Stromal cell of bone marrow (primary cell): ENCODE measurements at places on chromosomes 4 and X.

GRCh38 chr4:111040904-111041303 lies 418.0 kb upstream of the PITX2 start:
- DNase-seq = no peak

GRCh38 chrX:45540181-45540580 lies 339.5 kb upstream of the DIPK2B start:
- DNase-seq = no peak

- DNase-seq = no peak
Measured at GRCh38 chr4:141309874-141310273, 89.2 kb downstream of the ZNF330 start.

- DNase-seq = no peak
Measured at GRCh38 chrX:33285550-33285949, 74.2 kb upstream of the DMD start.

- DNase-seq = no peak
Measured at GRCh38 chr4:23237771-23238170, 545.0 kb downstream of the GBA3 start.

GRCh38 chr4:156578005-156578404 lies 393.6 kb downstream of the PDGFC start:
- no peak for DNase-seq

GRCh38 chrX:134670134-134670924 lies 12.1 kb upstream of the PLAC1 start:
- DNase-seq = no peak

- no peak for DNase-seq
Measured at GRCh38 chr4:53205970-53206369, 159.9 kb downstream of the SCFD2 start.

DNA sequence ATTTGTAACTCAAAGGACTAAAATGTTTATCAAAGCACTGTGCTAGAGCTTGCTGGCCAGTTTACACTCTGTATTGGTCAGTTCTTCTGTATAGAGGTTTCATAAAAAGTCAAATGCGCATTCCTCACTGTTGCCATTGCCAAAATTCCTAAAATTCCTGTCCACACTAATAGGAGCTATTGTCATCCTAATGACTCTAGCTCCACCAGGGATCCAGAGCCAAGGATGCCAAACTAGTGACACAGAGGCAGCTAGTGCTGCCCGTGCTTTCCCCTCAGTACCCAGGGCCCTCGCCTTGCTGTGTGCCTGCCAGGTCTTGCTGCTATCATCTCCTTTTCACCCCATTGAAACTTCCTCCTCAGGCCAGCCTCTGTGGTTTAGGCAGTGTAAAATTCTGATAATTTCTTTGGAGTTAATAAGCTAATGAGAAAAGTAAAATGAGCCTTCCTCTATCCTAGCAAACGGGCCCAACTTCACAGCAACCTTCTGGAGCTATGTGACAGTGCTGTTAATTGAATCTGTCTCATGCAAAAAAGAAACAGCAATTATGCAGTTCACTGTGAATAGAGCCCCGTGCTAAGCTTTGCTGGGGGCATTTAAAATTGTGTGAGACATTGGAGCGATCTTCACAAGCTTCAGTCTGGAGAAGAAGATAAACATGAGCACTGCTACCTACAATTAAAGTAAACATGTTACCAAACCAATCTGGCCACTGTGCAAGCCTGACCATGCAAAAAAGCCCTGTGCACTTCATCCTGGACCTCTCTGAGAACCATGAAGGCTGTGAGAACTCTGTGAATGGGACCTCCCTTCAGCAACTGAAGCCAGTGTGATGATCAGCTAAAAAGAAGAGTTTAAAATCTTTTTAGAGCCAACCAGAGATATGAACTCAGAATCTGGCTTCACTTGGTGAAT lies 43.1 kb upstream of the FGF2 start:
- peak; percentile 63 for DNase-seq

DNA sequence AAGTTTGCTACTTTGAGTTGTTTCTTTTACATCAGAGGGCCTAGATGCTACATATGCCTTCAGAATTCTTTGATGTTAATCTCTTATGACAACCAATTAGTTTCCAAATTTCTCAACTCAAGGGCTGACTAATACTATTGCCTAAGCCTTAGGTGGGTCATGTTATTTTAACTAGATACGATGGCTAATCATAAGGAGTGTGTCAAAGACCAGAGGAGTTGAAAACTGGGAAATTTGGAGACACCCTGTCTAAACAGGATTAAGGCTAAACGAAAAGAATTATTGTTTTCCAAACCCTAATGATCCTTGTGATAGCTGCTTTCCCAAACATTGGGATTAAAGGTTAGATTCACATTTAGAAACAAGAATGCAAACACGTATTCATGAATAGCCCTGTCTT lies 228.5 kb downstream of the PCDH7 start:
- DNase-seq = peak; percentile 23

- DNase-seq = no peak
Measured at GRCh38 chrX:22351966-22352365, 79.3 kb downstream of the CBLL2 start.
